Sigmoid colon (tissue), 7 donors: ENCODE measurements at places on chromosomes 6 and 20. TPM values are rescaled to one million over a fixed set of nuclear protein-coding genes. Genes with fewer than 3 reads are reported as not detected.

APMAP gene
- total RNA-seq = 35.3 TPM

PRPH2 gene
- total RNA-seq = 3.5 TPM

HTR1B gene
- total RNA-seq = not detected

DEFB132 gene
- not detected for total RNA-seq

GPX5 gene
- not detected for total RNA-seq

DNA sequence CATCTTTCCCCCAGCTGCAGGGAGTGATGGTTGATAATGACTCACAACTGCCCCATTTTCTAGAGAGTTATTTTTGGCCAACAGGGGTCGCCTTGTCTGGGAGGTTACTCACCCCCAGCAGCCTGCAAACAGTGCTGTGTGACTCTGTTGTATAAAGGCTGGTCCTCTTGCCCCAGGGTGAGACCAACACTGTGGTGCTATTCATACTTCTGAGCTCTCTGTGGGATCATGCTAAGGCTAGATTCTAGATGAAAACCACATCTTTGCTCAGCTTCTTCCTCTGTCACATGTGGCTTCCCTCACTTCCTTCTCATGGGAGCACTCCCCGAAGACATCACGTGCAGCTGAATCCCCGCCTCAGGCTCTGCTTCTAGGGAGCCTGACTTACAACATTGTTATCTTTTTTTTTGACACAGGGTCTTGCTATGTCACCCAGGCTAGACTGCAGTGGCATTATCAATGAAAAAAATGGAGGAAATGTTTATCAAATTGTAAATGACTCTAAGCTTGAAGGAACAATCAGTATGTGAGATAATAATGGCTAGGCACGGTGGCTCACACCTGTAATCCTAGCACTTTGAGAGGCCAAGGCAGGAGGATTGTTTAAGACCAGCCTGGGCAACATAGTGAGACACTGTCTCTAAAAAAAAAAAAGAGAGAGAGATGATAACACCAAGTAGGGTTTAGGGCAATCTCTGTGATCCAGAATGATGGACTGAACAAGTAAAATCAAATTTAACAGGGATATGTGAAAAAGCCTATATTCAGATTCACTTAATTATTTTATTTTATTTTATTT is 55.7 kb upstream of the SLC23A2 start:
- no peak for DNase-seq

DNA sequence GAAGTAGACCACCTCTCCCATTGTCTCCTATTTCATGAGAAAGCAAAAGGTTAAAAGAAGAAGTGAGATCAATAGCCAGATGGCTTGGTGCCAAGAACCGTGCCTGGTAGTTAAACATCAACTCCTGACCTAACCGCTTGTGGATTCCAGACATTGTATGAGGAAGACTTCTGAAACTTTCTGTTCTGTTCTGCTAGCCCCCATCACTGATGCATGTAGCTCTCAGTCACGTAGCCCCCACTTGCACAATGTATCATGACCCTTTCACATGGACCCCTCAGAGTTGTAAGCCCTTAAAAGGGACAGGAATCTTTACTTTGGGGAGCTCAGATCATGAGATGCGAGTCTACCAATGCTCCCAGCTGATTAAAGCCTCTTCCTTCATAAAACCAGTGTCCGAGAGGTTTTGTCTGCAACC is 301.2 kb downstream of the RNGTT start:
- DNase-seq = no peak
